ENCODE measurements at places on chromosomes 5 and 9. TPM values are rescaled to one million over a fixed set of nuclear protein-coding genes. Genes with fewer than 3 reads are reported as not detected.

DNA sequence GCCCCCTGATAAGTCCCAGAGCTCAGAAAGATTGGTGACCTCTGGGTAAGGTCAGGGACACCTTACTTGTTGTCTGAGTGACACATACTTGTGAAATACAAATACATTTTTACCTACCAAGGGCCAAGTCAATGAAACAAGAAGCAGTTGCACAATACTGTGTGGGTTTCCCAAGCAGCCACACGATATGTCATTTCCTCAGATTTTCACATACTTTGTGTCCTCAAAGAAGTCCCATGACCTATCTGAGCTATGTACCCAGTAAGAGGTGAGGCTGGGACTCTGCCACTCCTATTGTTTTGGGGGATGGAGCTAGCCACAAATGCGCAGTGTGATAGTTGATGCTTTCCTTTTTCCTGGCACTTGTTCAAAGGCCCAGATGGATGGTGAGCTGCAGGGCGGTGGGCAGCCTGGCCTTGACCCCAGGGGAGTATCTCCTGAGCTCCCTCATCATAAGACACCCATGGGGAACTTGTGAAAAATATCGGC lies 4.8 kb upstream of the SLC25A51 start:
- DNase-seq: no peak

Gene HAPLN1
- 0.21 TPM for polyA plus RNA-seq

DNA sequence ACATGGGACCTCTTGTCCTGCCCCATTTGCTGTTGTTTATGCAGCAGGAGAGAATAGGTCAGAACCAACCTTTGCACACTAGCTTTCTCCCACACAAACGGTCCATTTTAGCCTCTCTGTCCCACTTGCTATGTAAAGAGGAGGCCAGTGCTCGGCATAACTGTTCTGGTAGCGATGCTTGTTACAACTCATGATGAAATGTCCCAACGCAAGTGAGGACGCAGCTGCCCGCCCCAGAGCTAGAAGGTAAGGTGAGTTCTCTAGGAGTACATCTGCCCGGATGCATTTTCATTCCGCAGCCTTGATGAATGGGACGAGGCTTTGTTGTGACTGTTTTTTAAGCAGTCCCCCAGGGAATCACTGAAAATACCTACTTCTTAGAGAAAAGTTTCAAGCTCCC lies 14.1 kb downstream of the S1PR3 start:
- no peak for DNase-seq

Gene SPZ1
- polyA plus RNA-seq: not detected

Gene LCP2
- polyA plus RNA-seq: 12.7 TPM

- DNase-seq: peak; percentile 71
Measured at GRCh38 chr9:21831841-21832509, 29.5 kb downstream of the MTAP start.

GRCh38 chr5:102753889-102754766 lies 977 bp upstream of the PAM start:
- DNase-seq: no peak

DNA sequence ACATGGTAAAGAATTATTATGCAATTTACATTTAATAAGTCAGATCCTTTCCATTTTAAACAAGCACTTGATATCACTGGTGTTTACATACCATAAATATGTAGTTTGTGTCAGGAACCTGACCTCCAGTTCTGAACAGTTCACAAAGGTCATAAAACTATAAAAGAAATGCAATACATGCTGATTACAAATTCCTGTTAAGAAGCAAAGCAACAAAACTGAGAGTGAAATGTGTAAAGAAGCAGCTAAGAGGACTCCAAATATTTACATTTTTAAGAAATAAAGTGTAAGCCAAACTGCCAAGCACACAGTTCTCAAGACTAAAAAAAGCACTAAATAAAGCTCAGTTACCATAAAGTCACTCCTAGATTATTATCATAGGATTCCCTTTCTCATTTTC lies 17.4 kb upstream of the SCAI start:
- no peak for DNase-seq

- no peak for DNase-seq
Measured at GRCh38 chr9:36290996-36291395, 32.7 kb upstream of the GNE start.

- DNase-seq: no peak
Measured at GRCh38 chr5:181189363-181189961, 15.5 kb downstream of the TRIM7 start.

- DNase-seq: no peak
Measured at GRCh38 chr5:14779975-14780374, 91.6 kb downstream of the ANKH start.

GRCh38 chr5:25427240-25427639 lies 782.5 kb upstream of the CDH10 start:
- DNase-seq: no peak

- no peak for DNase-seq
Measured at GRCh38 chr9:129801504-129801903, 1.5 kb upstream of the TOR1B start.

Gene SCGB3A1
- polyA plus RNA-seq: not detected

Gene EDIL3
- polyA plus RNA-seq: 0.16 TPM

Gene HTR4
- not detected for polyA plus RNA-seq

Gene CDKN2B-AS1
- polyA plus RNA-seq: 0.88 TPM

- no peak for DNase-seq
Measured at GRCh38 chr5:117245130-117245529, 670.5 kb upstream of the SEMA6A start.

DNA sequence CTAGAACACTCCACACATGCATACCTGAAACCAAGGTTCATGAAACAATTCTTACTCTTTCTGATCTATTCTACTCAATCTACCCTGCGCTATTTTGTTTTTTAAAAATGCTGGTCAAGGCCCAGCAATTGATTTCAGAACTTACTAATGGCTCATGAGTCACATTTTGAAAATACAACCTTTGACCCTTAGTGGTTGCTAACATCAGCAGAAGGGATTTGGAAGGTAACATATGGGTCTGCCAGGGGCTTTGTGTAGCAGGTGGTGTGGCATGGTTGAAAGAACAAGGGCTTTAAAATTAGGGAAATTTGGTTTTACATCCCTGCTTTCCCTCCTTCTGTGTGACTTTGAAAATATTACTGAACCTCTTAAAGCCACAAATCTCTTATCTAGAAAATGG lies 101.4 kb downstream of the ATG10 start:
- no peak for DNase-seq

Gene RASEF
- polyA plus RNA-seq: not detected

Gene POC5
- polyA plus RNA-seq: 17.8 TPM

Gene OBP2B
- not detected for polyA plus RNA-seq

- no peak for DNase-seq
Measured at GRCh38 chr9:136484153-136485048, 1.6 kb upstream of the SEC16A start.

Gene DNM1
- polyA plus RNA-seq: 0.05 TPM

All from GM12878 (cell line).